HepG2 (cell line): ENCODE measurements at places on chromosomes 5 and 9. TPM values are rescaled to one million over a fixed set of nuclear protein-coding genes. Genes with fewer than 3 reads are reported as not detected.

GRCh38 chr5:80154749-80155148 lies 101.1 kb downstream of the SERINC5 start:
- H3K27ac ChIP-seq: no peak overlapping the region
- no peak overlapping the region for H3K4me3 ChIP-seq
- DNase-seq: no peak
- peaks cover 51% of the 10 kb centered on the region for H3K4me1 ChIP-seq

- H3K27ac ChIP-seq: no peak overlapping the region
- no peaks in the 10 kb centered on the region for H3K36me3 ChIP-seq
- H3K4me3 ChIP-seq: no peak overlapping the region
- peaks cover 3% of the 10 kb centered on the region; the same call in 1 of the 2 replicates for H3K27me3 ChIP-seq
Observed at GRCh38 chr5:154141745-154142221, 48.8 kb upstream of the GALNT10 start.

- H3K27ac ChIP-seq: no peak overlapping the region
- no peak overlapping the region for H3K4me3 ChIP-seq
- no peak for DNase-seq
- H3K27me3 ChIP-seq: no peaks in the 10 kb centered on the region
Observed at GRCh38 chr9:127216210-127216887, 48.2 kb upstream of the GARNL3 start.

Gene SHROOM1
- total RNA-seq: 8.9 and 18.2 TPM in 2 replicates

- no peak overlapping the region for H3K4me3 ChIP-seq
- DNase-seq: no peak
- no peaks in the 10 kb centered on the region for H3K4me1 ChIP-seq
- no peak overlapping the region for H3K27ac ChIP-seq
Observed at GRCh38 chr9:82882138-82882537, 180.8 kb downstream of the RASEF start.

Gene TMEM171
- total RNA-seq: not detected in 2 replicates

- H3K4me3 ChIP-seq: no peak overlapping the region
- H3K36me3 ChIP-seq: no peaks in the 10 kb centered on the region
- no peak for DNase-seq
- no peak overlapping the region for H3K27ac ChIP-seq
Observed at GRCh38 chr5:148685520-148686134, 31.3 kb upstream of the HTR4 start.

- H3K36me3 ChIP-seq: peaks cover 2% of the 10 kb centered on the region
- no peak overlapping the region for H3K27ac ChIP-seq
- no peaks in the 10 kb centered on the region for H3K4me1 ChIP-seq
- no peaks in the 10 kb centered on the region for H3K27me3 ChIP-seq
Observed at GRCh38 chr9:14733133-14733532, 10.6 kb upstream of the CER1 start.

- H3K27me3 ChIP-seq: no peaks in the 10 kb centered on the region
- no peaks in the 10 kb centered on the region for H3K36me3 ChIP-seq
- H3K4me3 ChIP-seq: no peak overlapping the region
- no peaks in the 10 kb centered on the region for H3K4me1 ChIP-seq
- no peak overlapping the region for H3K27ac ChIP-seq
Observed at GRCh38 chr9:73979894-73980264, 517.3 kb upstream of the RORB start.

DNA sequence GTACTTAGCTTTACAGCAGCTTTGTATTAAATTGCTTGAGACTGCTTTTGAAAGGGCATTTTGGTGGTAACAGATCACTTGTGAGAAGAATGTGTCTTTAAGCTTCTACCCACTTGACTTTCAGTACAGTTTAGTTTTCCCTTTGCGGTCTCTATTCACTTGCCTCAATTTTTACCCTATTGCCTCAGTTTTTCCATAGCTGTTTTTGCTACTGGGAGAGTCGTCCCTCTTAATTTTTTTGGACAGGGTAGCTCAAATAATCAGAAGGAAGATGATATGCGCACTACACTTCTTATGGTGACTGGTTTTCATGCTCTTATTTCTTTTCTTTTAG lies 18.8 kb downstream of the UGCG start:
- H3K27me3 ChIP-seq: no peaks in the 10 kb centered on the region
- no peak overlapping the region for H3K27ac ChIP-seq
- peaks cover 16% of the 10 kb centered on the region for H3K4me1 ChIP-seq

GRCh38 chr9:15293804-15294316 lies 13.2 kb downstream of the TTC39B start:
- DNase-seq: no peak
- peaks cover 2% of the 10 kb centered on the region for H3K36me3 ChIP-seq
- peak overlapping the region; percentile 25 for H3K27ac ChIP-seq

Gene EIF4E1B
- not detected in 2 replicates for total RNA-seq

Gene SPATA31C1
- not detected in 2 replicates for total RNA-seq

Gene PRR16
- not detected in 2 replicates for total RNA-seq

- no peaks in the 10 kb centered on the region for H3K27me3 ChIP-seq
- H3K4me1 ChIP-seq: no peaks in the 10 kb centered on the region
- H3K27ac ChIP-seq: no peak overlapping the region
- peak; percentile 12 for DNase-seq
Observed at GRCh38 chr9:119004618-119004990, 364.6 kb downstream of the BRINP1 start.

Gene CCDC192
- total RNA-seq: not detected in 2 replicates

DNA sequence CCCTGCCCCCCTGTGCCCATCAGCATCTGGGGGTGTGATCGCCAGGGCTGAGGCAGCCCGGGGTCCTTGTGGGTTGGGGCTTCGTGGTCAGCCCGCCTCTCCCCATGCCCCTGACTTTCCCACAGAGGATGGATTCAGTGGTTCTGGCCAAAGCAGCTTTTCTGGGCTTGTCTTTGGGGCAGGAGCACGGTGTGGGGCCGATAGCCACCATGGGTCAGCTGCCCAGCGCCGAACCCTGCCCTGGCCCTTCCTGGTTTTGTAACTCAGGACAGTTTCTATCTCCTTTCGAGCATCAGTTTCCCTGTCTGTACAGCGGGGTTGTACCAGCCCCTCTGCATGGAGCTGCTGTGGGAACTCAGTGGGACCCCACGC lies 77.1 kb downstream of the HMCN2 start:
- no peaks in the 10 kb centered on the region; the same call in 2 of the 3 replicates for H3K27me3 ChIP-seq
- H3K4me3 ChIP-seq: no peak overlapping the region
- no peak for DNase-seq

Gene SCAMP1
- total RNA-seq: 27.0 and 33.7 TPM in 2 replicates

DNA sequence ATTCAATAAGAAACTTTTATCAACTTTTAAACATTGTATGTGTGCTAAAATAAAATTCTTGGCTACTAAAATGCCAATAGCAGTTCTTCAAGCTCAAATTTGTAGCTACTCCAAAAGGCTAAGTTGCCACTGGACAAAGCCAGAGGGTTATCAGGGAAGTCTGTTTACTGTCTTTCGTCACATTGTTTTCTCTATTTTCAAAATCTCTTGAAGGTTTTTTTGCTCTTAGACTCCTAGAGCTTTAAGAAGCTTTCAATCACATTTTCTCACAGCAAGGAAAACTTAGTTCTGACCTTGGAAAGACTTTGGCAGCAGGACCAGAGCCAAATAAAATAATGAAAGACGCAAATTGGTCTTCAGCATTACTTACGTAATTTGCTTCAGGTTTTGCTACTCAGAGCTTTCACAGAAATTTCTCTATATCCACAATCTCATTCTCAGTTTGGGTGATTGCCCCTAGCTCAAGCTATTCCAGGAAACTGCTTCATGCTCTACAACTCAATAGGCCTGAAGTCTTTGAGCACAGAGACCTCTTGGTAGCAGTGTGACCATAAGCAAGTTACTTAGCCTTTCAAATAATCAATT lies 257.7 kb downstream of the GABRG2 start:
- no peaks in the 10 kb centered on the region for H3K36me3 ChIP-seq
- H3K4me3 ChIP-seq: no peak overlapping the region
- DNase-seq: no peak
- no peaks in the 10 kb centered on the region for H3K27me3 ChIP-seq

Gene PROP1
- total RNA-seq: not detected in 2 replicates

DNA sequence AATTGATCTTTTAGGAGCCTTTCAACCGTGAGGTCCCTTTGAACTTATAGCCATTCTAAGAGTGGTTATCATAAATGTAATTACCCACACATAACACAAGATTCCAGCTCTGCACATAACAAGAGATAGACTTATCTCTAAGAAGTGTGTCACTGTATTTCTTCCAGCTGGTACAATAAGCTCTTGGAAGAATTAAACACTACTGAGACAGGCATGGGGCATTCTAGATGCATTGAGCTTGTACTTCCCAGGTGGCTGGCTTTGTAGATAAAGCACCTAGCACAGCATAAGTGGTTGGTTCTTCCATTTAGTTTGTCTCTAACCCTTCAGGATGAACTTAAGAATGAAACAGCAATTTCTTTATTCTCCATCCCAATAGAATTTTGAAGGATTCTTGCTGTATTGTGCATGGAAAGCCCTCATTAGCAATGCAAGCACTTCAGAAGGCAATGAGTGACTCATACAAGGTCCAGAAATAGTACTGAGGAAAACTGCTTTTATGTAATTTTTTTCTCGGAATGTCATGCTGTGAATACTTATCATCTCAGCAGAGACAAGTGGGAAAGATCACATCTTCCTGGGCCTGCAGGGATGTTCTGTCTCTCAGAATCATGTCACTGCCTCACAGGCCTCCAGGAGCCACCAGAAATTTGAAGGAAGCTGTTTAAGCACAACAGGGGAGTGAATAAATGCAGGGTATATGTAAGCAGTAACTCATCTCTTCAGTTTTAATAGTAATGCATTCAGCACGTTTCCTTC lies 91.1 kb upstream of the CD180 start:
- H3K27ac ChIP-seq: no peak overlapping the region
- no peak overlapping the region for H3K4me3 ChIP-seq
- no peaks in the 10 kb centered on the region for H3K36me3 ChIP-seq

DNA sequence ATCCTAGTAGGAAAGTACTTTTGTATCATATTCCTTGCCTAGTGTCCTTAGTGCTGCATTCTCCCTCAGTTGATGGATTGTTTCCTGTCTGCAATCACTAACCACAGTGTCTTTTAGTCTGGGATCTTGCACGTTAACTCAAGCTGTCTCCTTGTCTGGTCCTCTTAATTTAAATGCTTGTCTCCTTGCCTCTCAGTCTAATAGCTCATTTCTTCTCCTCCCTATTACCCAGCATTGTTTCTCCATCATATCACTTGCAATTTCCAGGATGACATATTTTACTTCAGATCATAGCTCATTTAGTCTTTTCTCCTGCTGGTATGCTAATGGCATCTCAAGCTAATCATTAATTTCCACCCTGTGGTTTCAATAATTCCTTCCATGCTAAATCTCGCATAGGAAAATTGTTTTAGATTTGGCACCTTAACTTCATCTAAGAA lies 2052.0 kb upstream of the C9orf72 start:
- DNase-seq: no peak
- no peaks in the 10 kb centered on the region for H3K36me3 ChIP-seq

Gene SPINK6
- total RNA-seq: not detected in 2 replicates
